ENCODE measurements at places on chromosomes 6 and 20. TPM values are rescaled to one million over a fixed set of nuclear protein-coding genes. Genes with fewer than 3 reads are reported as not detected.

MRPS18A gene
- total RNA-seq = 36.4 TPM

PAX1 gene
- 0.14 TPM for total RNA-seq

KIF25 gene
- 0.46 TPM for total RNA-seq

SNX5 gene
- 66.8 TPM for total RNA-seq

DNA sequence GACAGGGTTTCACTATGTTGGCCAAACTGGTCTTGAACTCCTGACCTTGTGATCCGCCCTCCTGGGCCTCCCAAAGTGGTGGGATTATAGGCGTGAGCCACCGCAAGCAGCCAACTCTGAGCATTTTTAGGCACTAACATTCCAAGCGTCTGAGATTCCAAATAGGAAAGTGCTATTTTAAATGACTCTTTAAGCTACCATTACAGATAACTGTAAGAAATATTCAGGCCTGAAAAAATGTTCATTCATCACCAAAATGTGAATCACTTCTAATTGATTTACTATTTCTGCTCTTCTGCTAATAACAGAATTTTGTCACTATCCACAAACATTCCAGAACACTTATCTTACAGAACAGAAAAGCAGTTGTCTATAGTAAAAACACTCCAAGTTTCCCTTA is 106.5 kb downstream of the BACH2 start:
- H3K27me3 ChIP-seq = no peaks in the 10 kb centered on the region
- H3K27ac ChIP-seq = no peak overlapping the region
- no peak overlapping the region for H3K4me3 ChIP-seq
- peaks cover 4% of the 10 kb centered on the region for H3K36me3 ChIP-seq
- DNase-seq = no peak

DNA sequence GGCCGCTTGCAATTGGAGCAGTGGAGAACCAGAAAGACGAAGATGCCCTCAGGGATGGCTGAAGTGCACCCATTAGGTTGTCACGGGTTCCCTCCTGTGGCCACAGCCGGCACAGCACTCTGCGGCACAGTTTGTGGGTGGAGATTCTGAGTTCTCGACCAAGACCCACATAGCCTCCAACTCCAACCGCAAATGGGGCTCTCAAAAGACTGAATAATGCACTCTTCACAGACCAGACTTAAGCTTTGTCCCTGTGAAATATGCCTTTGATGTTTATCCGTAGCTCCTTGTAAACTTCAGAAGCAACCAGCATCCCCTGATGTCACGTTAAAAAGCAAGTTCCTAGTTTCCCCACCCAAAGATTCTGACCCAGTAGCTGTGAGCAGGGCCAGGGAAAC is 934 bp upstream of the CST9 start:
- no peaks in the 10 kb centered on the region for H3K4me1 ChIP-seq
- no peaks in the 10 kb centered on the region for H3K36me3 ChIP-seq
- no peaks in the 10 kb centered on the region for H3K27me3 ChIP-seq

GRCh38 chr20:23603321-23603720 is 2.4 kb downstream of the CST9 start:
- no peaks in the 10 kb centered on the region for H3K4me1 ChIP-seq
- H3K27ac ChIP-seq = no peak overlapping the region
- H3K4me3 ChIP-seq = no peak overlapping the region
- H3K36me3 ChIP-seq = no peaks in the 10 kb centered on the region
- H3K27me3 ChIP-seq = no peaks in the 10 kb centered on the region
- no peak for DNase-seq

- H3K27ac ChIP-seq = no peak overlapping the region
- DNase-seq = peak; percentile 94
- H3K27me3 ChIP-seq = peaks cover 12% of the 10 kb centered on the region
These were observed 41.7 kb upstream of the FAM135A start for GRCh38 chr6:70371454-70372105.

- H3K36me3 ChIP-seq = no peaks in the 10 kb centered on the region
- peak within 1 kb of the TSS; percentile 68 for H3K27ac ChIP-seq
- H3K4me1 ChIP-seq = peaks cover 18% of the 10 kb centered on the region
- H3K4me3 ChIP-seq = peak within 1 kb of the TSS; percentile 77
- DNase-seq = peak; percentile 43
These were observed at the start of gene BEND3 for GRCh38 chr6:107114926-107115694. BEND3 (minus strand) TSS chr6:107115515; CDS start chr6:107099285, 16,230 bp downstream.

- no peak overlapping the region for H3K27ac ChIP-seq
- no peaks in the 10 kb centered on the region for H3K4me1 ChIP-seq
- peaks cover 4% of the 10 kb centered on the region for H3K36me3 ChIP-seq
- H3K4me3 ChIP-seq = no peak overlapping the region
- H3K27me3 ChIP-seq = no peaks in the 10 kb centered on the region
These were observed 13.0 kb downstream of the TBC1D32 start for GRCh38 chr6:121321282-121321681.

DNA sequence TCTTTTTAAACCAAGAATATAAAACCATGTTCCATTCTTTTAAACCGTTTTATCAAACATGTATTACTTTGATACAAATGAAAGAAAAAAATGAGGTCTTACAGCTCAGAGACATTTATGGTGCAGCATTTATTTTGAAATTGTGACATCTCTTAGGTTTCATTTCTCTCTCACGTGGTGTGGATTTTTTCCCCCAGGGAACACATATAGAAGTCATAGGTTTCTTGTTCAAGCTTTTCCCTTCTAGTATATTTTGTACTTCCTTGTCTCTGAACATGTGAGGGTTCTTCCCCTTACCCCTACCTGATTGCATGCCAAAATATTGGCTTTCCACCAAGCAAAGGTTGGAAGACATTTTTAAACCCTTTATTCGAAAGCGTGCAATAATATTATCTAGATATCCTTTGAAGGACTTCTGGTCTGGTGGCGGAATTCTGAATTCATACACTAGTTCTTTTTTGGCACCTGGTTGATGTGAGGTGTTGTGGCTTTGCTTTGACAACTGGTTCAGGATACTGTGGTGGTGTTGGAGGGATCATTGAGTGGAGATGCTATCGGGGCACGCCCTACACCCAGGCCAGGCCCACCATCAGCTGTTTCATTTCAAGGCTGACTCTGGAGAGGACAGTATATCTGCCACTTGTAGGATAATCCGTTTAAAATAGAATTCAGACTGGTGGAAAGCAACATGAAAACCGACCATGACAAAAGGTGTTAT is 5.6 kb upstream of the FAM50B start:
- no peak for DNase-seq
- no peaks in the 10 kb centered on the region for H3K4me1 ChIP-seq
- no peaks in the 10 kb centered on the region for H3K36me3 ChIP-seq
- H3K4me3 ChIP-seq = no peak overlapping the region

DNA sequence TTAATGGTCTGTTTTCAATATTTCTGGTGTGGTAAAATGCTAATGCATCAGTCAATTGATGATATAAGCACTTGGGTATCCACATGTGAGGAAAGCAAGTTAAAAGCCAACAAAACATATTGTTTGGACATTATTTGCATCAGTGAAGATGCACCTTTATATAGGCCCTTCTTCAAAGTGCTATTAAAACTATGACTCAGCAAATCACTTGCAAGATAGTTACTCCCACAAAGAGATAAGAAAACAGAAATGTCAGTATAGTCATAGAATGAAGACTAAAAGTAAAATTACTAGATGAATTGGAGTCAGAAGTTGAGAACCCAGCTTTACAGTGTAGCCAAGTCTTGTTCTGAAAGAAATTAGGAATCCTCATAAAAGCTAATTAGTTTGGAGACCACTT is 14.6 kb upstream of the GRM1 start:
- no peak overlapping the region for H3K4me3 ChIP-seq
- no peak for DNase-seq
- no peaks in the 10 kb centered on the region for H3K36me3 ChIP-seq
- no peak overlapping the region for H3K27ac ChIP-seq
- no peaks in the 10 kb centered on the region for H3K4me1 ChIP-seq

GRCh38 chr6:158942349-158942748 is 57.7 kb downstream of the RSPH3 start:
- peaks cover 2% of the 10 kb centered on the region for H3K27me3 ChIP-seq
- no peaks in the 10 kb centered on the region for H3K36me3 ChIP-seq
- H3K4me1 ChIP-seq = no peaks in the 10 kb centered on the region
- no peak for DNase-seq
- H3K27ac ChIP-seq = no peak overlapping the region

GRCh38 chr6:100372326-100373091 is 92.2 kb downstream of the SIM1 start:
- no peak overlapping the region for H3K27ac ChIP-seq
- no peak for DNase-seq
- no peaks in the 10 kb centered on the region for H3K4me1 ChIP-seq
- no peak overlapping the region for H3K4me3 ChIP-seq
- H3K27me3 ChIP-seq = no peaks in the 10 kb centered on the region
- H3K36me3 ChIP-seq = no peaks in the 10 kb centered on the region

DNA sequence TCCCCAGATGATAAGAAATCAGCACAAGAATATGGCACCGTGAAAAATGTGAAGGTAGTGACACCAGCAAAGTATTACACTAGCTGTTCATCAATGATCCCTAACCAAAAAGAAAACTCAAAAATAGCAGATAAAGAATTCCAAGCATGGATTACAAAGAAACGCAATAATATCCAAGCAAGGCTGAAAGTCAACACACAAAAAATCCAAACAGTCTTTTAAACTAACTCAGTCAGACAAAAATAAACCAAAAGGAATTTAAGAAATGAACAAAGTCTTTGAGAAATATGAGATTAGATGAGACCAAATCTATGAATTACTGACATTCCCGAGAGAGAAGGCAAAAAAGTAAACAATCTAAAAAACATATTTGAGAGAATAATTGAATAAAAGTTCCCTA is 976.1 kb upstream of the MAP3K7 start:
- H3K27ac ChIP-seq = no peak overlapping the region
- no peaks in the 10 kb centered on the region for H3K4me1 ChIP-seq
- H3K4me3 ChIP-seq = no peak overlapping the region
- no peaks in the 10 kb centered on the region for H3K36me3 ChIP-seq
- no peaks in the 10 kb centered on the region for H3K27me3 ChIP-seq
- DNase-seq = no peak
